Stimulated activated CD4-positive, alpha-beta T cell treated with anti-CD3 and anti-CD28 coated beads, Interleukin-4, amount 100 ng/mL, for 4 hours (primary cell): ENCODE measurements at places on chromosomes 1 and 21.

DNA sequence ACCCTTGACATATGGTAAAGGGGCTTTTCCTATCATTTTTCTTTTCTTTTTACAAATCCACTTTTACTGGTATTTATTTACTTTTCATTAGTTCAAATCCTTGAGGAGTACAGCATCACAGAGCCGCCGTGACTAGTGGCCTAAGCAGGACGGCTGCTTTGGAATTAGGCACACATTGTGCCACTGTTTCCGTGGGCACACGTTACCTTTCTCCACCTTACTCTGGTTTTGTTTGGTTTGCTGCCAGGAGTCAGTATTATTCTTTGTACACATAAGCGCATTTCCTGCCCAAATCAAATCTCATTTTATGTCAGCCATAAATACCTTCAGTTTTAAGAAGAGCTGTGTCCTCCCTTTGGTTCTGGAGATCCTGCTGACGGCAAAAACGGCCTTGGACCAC lies 31.2 kb downstream of the SCCPDH start:
- no peak for DNase-seq

GRCh38 chr21:45167796-45168222 lies 93.4 kb downstream of the ADARB1 start:
- no peak for DNase-seq

- no peak for DNase-seq
These were observed 217.6 kb upstream of the SAMSN1 start for GRCh38 chr21:14763695-14764064.

GRCh38 chr1:25474439-25475047 lies 43.8 kb downstream of the MACO1 start:
- no peak for DNase-seq

DNA sequence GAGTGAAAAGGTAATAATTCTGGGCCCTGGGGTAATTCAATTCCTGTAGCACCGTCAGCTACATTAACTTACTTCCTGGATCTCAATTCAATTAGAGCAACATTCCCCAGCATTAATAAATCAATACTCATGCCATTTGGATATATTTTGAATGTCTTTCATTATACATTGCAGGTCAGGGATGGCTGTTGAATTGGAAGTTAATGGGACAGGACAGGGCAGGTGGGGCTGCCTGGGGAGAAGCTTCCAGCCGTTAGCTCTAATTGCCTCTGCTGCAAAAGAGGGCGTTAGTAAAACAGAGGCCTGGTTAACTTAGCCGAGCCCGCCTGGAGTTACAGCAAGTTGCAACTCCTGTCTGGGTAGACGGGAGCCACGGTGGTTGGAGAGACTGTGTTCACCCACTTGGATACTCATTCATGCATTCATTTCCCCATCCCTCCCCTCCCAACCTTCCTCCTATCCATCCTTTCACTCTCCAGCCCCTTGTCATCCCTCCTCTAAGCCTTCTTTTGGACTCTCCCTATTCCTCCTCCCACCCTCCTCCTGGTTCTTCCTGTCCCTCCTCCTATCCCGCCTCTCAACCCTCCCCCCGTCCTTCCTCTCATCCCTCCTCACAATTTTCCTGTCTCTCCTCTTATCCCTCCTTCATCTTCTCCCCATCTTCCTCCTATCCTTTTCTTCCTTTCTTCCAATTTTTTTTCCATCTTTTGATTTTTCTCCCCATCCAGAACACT lies 137.6 kb upstream of the RUNX3 start:
- no peak for DNase-seq

DNA sequence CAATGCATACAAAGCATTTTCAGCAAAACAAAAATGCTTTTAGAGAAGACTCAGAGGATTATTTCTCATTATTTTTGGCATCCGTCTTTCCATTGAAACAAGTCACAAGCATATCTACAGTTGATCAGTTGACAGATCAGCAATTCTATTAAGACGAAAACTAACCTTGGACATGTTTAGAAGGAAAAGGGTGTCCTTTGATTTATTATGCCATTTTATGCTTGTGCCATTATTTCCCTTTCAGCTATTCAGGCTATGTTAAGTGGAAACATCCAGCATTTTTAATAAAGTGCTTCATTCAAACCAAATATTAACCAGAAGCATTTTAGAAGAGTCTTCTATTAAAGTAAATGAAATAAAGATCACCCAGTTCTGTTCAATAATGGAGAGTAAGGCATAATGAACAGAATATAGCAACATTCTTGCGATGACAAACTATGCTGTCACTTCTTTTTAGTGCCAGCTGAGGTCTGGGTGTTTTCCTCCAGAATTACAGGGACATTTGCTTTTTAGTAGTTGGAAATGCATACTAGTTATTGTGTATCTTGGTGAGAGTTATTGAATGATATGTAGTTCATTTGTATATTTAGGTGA lies 481.4 kb downstream of the PLA2G4A start:
- no peak for DNase-seq

DNA sequence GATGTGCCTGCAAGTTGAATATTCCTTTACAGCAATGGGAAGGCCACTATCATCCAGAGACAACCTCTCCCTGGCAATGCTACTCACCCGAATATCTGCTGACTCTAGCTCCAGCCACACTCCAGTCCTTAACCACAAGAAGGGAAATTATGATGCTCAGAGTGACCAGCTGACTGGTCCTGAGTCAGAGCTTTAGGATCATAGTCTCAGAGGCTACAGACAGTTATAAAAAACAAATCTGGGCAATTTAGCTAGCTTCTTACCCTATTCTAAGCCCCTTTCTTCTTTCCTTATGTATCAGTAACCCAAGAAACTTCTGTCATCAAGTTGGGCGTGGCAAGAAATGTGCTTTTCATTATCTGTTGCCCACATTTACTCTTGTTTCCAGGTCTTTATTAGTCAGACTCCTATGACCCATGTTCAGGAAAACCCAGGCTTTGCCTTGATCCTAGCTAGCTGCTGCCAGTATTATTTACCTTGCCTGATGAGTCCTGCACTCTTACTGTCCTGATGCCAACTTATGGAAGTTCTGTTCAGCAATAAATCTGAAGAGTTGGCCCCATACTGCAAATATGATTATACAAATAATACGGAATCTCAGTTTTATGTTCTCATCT lies 207.0 kb downstream of the TTLL7 start:
- no peak for DNase-seq

DNA sequence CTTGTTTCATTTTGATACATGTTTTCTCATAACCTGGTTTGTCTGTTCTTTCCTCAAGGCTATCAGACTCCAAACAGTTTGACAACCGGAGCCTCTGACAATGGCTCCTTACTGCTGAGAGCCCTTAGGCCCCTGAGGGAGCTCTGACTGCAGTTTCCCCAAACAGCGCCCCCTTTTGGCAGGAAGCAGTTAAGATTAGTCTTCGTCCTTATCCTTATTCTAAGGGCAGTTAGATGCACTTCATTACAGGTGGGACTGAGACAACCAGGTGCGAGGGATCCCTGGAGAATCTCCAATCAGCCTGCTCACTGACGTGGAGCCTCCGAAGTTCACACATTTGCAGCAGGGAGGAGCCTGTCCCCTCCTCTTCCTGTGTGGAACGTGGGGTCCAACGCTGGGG lies 393.1 kb downstream of the BRINP3 start:
- DNase-seq, result no peak

DNA sequence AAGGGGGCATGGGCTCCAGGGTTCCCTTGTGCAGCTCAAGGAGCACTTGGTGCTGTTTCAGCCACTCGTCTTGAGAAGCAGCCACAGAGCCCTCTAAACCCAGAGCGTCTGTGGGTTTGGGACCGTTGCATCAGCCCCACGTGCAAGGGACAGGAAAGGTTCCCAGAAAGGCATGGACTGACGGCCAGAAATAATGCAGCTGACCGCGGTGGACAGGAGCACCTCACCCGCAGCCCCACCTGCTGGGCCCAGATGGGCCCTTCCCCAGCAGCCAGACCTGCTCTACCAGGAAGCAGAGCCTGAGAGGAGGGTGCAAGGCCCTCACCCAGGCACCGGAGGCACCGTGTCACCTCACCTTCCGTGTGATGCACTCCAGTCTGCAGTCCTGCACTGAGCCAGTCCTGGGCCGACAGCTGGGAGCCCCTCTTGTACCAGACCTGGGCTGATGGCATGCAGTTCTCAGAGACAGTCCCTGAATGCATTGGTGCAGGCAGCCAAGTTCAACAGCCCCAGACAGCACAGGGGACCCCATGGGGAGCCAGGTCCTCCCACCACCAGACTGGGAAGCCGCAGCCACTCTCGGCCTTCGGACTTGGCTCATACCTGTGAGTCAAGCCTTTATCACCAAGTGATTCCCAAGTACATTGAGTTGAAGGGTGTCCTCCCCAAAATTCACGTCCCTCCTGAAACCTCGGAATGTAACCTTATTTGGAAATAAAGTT lies 4.8 kb upstream of the TFF3 start:
- DNase-seq, result no peak

DNA sequence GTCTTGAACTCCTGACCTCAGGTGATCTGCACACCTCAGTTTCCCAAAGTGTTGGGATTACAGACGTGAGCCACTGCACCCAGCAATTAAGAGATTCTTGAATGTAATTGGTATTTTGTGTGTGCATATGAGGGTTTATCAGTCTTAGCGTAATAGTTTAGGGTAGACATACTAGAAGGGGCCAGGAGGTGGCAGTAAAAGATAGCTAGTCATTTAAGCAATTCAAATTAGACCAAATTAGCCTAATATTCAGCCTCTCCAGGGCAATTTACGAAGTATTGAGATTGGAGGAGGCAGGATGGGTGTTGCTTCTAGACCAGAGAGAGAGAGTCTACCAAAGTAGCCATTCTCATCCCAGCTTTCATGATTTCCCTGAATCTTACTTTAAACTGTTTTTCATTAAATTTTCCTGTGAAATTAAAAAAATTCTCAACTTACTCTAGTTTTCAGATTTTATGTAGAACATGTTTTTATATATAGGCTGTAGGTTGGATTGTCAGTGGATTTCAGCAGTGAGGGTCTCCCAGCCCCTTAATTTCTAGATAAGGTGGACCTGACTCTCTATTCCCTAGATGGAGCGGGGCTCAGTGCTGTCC lies 119.7 kb downstream of the HHAT start:
- no peak for DNase-seq

- peak; percentile 52 for DNase-seq
These were observed 25.0 kb downstream of the CD244 start for GRCh38 chr1:160837558-160838205.

- no peak for DNase-seq
These were observed 168.1 kb upstream of the EDN2 start for GRCh38 chr1:41652384-41653265.

GRCh38 chr21:46459356-46460112 lies 843 bp downstream of the DIP2A start:
- DNase-seq, result no peak

GRCh38 chr1:168792592-168793125 lies 63.7 kb upstream of the DPT start:
- DNase-seq, result no peak

DNA sequence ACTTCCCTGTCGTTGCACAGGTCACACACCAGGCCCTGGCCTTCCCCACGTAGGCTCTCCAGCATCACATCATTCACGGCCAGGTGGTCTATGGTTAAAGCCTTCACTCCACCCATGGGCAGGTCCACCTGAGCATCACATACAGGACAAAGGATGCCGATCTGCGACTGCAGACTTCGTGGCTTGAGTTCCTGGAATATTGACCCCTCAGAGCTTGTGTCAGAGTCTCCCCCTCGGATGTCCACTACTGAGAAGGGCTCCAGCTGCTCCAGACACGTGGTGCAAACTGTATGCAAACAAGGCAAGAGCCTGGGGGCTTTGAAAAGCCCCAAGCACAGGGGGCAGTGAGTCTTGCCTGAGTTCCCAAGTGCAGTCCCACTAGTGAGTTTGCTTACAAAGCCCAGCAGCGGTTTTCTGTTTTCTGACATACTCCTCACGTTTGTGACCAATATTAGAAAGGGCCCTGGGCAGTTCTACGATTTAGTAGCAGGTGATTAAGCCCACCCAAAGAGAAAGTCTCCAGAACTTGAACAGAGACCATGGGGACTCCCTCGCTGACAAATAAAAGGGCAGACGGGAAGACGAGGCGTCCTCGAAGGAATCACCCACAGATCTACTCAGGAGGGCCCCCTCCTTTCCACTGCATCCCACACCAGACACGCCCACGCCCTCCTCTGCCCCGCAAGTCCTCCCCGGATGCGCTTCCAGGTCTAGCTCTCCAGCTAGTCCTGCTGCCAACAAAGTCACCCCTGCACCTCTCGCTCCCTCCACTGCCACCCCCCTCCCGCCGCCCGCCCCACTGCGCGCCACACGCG lies 568 bp downstream of the TRIM45 start:
- DNase-seq, result no peak

GRCh38 chr1:46411601-46412341 lies 17.7 kb downstream of the FAAH start:
- no peak for DNase-seq

DNA sequence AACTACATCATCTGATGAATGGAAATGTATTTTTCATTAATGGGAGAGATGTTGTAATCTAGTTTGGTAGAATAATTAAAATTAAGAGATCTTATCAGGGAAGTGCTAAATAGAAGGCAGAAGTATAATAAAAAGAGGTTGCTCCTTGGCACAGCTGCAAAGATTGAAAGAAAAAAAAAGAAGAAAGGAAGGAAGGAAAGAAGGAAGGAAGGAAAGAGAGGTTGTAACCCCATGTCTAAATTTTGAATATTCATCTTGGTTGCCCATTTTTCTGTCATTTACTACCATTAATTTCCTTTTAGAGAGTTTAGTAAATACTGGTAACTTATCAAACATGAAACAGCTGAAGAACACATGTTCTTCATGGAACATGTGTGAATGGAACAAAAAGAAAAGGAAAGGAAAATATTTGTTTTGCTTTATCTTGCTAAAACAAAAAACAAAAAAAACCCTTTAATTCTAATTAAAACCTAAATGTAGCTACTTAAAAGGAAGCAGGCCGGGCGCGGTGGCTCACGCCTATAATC lies 10.5 kb upstream of the MDM4 start:
- DNase-seq, result no peak

GRCh38 chr1:206020393-206021007 lies 3.2 kb downstream of the CTSE start:
- DNase-seq, result no peak

DNA sequence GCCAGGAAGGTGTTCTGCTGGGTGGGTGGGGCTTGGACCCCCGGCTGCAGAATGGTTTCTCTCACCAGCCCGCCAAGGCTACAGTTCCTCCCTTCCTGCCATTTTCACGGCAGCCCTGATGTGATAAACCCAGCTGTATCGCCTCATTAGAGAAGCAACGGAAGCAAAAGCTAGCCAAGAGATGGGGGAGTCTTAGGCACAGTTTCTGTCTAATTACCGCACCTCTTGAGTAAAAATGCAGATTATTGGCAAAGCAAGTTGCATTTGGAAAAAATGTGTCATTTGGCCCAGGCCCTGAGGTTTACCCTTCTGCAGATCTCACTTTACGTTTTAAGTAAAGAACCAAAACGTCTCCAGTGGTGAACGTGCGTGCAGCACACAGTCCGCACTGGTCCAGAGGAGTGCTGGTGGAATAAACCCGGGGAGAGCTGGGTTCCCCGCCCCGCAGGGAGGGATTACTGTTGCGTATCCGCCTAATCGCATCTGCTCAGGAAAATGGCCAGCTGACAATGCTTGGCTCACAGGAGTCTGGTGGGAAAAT lies 109.9 kb downstream of the GALNT2 start:
- no peak for DNase-seq
